ENCODE measurements at places on chromosomes 11 and 22.

DNA sequence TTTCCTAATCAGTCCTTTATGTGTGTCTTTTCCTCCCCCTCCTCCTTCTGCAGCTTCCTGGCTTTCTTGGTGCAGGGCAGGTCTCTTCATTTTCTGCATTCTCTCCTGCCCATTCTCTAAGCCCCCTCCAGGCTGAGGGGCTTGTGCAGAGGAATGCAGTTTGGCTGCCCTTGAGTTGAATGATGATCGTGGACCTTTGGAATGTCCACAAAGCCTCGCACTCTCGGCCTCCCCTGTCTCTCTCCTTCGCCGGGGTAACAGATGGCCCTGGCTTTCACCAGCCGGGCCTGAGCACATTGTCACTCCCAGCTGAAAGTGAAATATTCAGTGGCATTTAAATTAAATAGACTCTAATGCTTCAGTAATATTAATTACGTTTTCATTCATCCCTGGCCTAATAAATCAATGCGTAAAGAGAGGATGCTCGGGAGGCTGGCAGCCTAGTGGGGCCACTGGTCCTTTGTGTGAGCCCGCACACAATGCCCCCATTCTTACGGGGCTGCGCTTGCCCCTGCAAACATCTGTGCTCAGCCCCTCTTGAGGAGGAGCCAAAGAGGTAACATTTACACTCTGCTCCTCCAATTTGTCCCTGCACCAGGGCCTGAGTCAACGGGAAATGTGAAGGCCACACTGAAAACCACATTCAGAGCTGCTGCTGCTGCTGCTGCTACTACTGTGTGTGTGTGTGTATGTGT lies 64.9 kb upstream of the PAX6 start:
- DNase-seq = no peak

DNA sequence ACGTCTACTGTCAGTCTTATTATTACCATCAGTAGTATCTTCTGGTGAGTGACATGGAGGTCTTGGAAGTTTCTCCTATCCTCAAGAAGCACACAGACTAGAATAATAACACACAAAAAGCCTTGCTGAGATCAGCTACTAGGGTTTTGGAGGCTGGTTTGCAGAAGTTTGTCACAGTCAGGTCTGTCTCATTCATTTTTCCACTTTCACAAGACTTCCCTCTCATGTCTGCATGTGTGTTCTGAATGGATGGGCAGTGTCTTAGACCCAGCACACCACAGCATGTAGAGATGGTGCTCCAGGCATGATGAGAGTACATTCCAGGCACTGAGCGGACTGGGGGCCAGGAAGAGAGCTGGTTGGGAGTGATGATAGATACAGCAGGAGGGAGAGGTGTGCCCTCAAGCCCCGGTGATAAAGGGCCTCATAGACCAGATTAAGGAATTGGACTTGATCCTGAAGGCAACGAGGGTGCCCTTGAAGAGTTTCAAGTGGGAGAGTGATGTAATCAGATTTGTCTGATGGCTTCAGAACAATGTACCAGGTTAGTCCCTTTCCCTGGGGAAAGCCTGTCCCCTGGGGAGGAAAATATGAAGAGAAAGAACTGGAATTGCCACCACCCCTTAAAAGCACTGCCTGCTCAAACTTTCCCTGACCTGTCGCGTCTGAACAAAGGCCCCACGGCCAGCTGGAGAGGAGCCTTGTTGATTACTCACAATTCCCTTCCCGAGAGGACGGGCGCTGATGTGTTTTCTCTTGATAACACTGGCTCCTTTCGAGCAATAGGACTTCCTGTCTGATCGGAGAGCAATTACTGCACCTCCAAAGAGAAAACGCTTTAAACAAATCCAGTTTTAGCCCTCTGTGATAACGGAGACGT lies 45.1 kb upstream of the LMO2 start:
- DNase-seq = peak; percentile 39

DNA sequence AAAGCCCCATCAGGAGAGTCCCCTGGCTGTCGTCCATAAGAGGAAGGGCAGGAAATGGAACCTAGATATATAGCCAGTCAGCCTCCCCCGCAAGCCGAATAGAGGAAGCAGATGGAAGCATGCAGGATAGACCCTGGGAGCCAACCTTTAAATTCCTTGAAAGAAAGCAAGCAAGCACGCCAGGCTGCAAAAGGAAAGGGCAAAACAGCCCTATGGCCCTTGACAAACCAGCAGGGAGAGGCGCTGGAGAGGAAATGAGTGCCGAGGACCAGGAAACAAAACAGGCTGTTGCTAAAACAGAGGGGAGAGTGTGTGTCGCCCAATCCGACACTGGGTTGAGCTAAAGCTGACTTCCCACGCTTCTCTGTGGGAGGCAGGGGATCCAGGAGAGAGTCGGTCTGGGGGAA lies 203.5 kb upstream of the MTNR1B start:
- DNase-seq = peak; percentile 21

- no peak for DNase-seq
These were observed at the start of gene CALCA for GRCh38 chr11:14971865-14972580. Gene CALCA (minus strand): TSS chr11:14972351. CDS start chr11:14971192, 1,159 bp downstream.

GRCh38 chr11:107708792-107709191 lies 3.1 kb downstream of the SLN start:
- DNase-seq = no peak

- DNase-seq = peak; percentile 75
These were observed 5.9 kb upstream of the APOL6 start for GRCh38 chr22:35642305-35642741.

DNA sequence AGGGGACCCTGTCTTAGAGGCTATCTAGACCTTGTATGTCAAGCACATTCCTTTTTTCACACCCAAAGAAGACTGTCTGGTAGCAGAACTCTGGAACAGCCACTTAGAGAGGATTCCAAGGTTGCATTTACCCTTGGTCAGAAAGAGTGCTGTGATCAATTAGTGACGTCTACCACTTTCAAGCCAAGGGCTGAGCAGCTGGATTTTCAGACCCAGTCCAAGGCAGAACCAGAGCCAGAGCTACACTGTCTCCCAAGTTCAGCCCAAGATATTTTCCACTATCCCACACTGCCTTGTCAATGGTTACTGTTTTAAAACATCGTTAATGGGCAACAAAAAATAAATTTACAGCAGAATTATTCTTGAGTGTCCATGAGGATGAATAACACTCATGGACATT lies 24.0 kb downstream of the ABCC8 start:
- DNase-seq = no peak

- DNase-seq = no peak
These were observed 7.3 kb downstream of the C11orf97 start for GRCh38 chr11:94519478-94520084.

DNA sequence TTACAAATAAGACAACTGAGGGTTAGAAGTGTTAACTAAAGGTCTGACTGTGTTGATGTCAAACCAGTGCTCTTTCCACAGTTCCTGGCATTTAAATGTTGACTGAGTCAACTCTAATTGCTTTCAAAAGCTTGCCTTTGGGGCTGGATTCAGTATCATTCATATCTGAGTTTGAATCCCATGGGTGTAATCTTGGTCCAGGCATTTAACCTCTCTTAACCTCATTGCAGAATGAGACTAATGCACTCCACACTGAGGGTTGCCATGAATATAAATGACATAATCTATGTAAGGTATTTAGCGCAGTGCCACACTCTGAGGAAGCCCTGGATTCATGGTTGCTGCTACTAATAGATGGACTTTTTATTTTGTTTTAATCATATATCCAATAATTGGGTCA lies 274.3 kb downstream of the DDX10 start:
- DNase-seq = no peak

DNA sequence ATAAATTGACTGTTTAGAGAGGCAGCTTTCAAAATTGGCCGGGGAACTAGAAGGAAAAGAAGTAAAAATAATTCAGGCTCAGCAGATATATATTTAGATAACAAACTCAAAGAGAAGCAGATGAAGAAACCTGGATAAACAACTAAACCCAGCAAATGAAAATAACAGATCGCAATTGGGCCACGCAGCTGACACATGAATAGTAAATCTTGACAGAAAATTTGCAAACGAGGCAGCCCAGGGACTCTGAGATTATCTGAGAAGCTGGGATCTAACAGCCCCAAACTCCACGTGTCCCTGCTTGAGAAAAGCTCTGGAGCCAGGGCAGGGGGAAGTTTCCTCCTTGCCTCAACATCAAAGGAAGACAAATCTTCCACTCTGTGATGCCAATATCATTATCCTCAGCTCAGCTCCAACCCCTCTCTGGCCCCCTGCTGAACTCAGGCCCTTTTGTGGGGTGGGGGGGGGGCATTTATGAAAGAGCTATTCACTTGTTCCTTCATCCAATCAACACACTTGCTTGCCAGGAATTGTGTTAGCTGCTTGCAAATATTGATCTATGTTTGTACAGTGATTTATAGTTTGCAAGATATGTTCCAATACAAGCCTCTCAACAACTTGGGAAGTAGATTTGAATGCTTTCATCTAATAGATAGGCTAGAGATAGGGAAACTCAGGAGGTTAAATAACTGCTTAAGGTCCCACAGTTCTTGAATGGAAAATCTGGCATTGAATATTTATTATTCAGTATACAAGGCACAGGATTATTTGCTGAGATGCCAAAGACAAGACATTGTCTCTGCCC lies 72.5 kb upstream of the C11orf87 start:
- DNase-seq = no peak

GRCh38 chr22:46019351-46019750 lies 42.4 kb upstream of the WNT7B start:
- DNase-seq = no peak

DNA sequence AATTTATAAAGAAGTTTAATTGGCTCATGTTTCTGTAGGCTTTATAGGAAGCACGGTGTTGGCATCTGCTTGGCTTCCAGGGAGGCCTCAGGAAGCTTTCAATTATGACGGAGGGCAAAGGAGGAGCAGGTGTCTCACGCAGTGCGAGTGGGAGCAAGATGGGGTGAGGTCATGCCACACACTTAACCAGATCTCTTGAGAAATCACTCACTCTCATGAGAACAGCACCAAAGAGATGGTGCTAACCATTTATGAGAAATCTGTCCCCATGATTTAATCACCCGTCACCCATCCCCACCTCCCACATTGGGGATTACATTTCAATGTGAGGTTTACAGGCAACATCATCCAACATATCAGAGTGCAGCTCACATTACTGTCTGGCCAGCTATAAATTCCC lies 103.5 kb downstream of the ARHGAP8 start:
- no peak for DNase-seq

- DNase-seq = peak; percentile 40
These were observed 326.6 kb downstream of the MN1 start for GRCh38 chr22:27474711-27475547.

GRCh38 chr11:123247496-123247799 lies 52.4 kb upstream of the CLMP start:
- no peak for DNase-seq

GRCh38 chr22:43281394-43281793 lies 61.8 kb downstream of the SCUBE1 start:
- no peak for DNase-seq

DNA sequence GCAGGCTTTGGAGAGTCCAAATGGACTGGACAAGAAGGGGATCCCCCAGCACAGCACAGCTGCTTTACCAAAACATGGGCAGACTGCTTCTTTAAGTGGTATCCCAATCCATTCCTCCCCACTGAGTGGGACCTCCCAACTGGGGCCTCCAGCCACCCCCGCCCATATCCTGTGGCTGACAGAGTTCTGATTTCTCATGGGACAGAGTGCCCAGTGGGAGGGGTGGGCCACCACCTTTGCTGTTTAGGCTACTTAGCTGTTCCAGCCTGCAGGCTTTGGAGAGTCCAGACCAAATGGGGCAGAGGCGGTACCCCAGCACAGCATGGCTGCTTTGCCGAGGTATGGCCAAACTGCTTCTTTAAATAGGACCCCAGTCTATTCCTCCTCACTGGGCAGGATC lies 26.9 kb upstream of the DEUP1 start:
- no peak for DNase-seq

GRCh38 chr22:43567691-43568324 lies 156.0 kb downstream of the MPPED1 start:
- DNase-seq = no peak

DNA sequence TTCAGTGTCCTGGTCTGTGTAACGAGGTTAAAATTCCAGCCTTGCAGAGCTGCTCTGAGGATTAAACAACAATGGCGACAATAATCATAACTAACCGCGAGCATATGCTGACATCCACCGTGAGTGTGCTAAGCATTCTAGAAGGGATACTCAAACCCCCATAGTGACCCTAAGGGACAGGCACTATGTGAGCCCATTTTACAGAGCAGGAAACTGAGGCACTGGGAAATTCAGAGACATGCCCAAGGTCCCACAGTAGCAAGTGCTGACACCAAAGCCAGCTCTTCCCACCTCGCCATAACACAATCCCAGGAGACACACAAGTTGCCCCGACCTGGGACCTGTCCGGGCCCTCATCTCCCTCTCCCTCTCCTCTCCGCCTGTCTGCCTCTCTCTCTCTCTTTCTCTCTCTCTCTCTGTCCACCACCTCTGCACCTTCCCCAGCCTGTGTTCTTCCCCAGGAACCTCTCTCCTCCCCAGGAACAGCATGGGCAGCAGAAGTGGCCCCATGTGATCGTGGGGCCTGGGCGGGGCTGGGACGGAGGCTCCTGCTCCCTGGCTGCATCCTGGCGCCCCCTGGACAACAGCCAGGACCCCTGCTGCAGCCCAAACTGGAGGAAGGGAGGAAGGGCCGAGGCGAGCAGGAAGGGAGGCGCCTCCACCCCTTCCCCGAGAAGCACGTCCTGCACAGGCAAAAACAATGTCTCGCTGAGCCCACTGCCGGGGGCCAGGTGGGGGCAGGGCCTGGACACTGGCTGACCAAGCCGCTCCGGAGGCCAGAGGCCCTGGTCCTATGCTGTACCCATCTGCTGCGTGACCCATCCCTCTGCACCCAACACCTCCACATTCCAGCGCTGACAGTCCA lies 14.8 kb upstream of the MFNG start:
- peak; percentile 37 for DNase-seq

- DNase-seq = no peak
These were observed 727.4 kb downstream of the ETS1 start for GRCh38 chr11:127859941-127860354.

- no peak for DNase-seq
These were observed 54.0 kb upstream of the SEZ6L start for GRCh38 chr22:26115266-26115665.

GRCh38 chr11:11531131-11531908 lies 90.5 kb downstream of the GALNT18 start:
- DNase-seq = no peak

- DNase-seq = no peak
These were observed 33.9 kb downstream of the SYTL2 start for GRCh38 chr11:85776951-85777602.

DNA sequence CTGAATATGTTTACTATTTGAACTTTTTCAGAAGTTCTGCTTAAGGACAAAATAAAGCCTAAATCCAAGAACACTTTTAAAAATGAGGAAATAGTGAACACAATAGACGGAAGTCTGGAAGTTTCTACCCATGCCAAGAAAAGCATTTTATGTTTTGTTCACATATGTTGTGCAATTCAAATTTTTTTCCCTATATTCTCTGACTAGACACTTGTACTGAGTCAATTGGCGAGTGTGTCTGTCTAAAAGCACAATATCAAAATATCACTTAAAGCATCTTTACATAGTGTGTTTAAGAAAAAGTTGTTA lies 29.2 kb downstream of the INCENP start:
- no peak for DNase-seq

DNA sequence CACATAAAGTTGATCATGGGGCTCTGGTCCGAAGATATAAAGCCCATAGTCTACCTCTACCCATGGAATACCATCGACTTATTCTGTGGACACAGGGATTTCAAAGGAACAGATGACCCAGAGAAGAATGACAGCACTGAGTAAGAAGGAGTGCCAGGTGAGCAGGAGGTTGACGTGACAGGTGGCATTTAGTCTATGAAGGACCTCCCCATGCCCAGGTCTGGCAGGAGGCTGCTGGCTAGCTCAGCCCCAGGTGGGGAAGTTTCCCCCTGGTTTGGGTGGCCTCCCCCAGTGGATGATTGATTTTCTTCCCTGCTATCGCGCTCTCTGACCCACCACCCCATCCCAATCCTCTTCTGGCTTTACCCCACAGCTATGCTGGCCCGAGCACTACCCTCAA lies 39.1 kb downstream of the KCNC1 start:
- no peak for DNase-seq

Data from ovary (tissue), 10 donors.